ENCODE measurements at places on chromosomes 12 and 14. TPM values are rescaled to one million over a fixed set of nuclear protein-coding genes. Genes with fewer than 3 reads are reported as not detected.

PLEKHG7 gene
- total RNA-seq, result not detected

AQP2 gene
- total RNA-seq, result not detected

RTL1 gene
- total RNA-seq, result not detected

PZP gene
- total RNA-seq, result not detected

BHLHE41 gene
- total RNA-seq, result not detected

ANKRD33 gene
- not detected for total RNA-seq

ADAM21 gene
- total RNA-seq, result not detected

Data from T-helper 17 cell (primary cell).